ENCODE measurements at places on chromosomes 12 and 14.

DNA sequence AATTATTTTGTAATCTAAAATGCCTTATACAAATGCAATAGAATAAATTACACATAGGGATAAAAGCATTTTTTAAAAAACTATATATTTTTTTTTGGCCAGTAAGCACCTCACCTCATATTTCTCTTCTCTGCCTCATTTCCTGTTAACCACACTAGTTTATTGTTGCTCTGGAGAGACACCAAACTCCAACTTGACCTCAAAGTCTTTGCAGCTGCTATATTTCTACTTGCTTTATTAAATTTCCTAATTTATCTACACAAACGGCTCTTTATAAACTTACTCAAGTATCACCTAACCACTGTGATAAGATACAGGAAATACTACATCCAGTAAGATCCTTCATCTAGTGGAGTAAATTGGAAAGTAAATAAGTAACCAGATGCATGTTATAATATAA is 622.3 kb downstream of the C12orf50 start:
- no peak for DNase-seq

DNA sequence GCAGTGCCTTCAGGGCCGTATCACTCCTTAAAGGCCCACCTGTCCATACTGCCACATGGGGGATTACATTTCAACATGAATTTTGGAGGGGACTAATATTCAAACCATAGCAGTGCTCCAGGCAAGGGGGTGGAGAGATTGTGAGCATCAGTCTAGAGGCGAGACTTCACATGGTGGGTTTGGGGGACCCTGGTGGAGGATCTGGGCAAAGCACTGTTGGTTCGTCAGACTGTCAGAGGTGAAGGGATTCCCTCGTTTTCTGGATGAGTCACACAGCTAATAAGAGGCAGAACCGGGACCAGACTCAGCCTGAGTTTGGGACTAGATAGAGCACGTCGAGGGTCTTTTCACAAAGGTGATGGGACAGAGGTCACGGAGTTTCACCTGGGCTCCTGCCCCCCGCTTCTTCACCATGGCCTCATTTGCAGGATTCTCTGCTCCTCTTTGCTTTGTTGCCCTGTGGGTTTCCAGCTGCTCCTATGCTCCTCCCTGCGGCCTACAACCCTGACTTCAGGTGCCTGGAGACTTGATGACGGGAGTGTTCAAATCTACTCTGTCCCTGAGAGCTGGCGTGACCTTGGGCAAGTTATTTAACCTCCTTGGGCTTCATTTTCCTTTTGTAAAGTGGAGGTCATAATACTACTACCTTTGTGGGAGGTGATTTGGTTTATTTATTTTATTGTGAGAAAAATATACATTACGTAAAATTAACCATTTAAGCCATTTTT is 41.5 kb downstream of the TEAD4 start:
- DNase-seq: no peak

DNA sequence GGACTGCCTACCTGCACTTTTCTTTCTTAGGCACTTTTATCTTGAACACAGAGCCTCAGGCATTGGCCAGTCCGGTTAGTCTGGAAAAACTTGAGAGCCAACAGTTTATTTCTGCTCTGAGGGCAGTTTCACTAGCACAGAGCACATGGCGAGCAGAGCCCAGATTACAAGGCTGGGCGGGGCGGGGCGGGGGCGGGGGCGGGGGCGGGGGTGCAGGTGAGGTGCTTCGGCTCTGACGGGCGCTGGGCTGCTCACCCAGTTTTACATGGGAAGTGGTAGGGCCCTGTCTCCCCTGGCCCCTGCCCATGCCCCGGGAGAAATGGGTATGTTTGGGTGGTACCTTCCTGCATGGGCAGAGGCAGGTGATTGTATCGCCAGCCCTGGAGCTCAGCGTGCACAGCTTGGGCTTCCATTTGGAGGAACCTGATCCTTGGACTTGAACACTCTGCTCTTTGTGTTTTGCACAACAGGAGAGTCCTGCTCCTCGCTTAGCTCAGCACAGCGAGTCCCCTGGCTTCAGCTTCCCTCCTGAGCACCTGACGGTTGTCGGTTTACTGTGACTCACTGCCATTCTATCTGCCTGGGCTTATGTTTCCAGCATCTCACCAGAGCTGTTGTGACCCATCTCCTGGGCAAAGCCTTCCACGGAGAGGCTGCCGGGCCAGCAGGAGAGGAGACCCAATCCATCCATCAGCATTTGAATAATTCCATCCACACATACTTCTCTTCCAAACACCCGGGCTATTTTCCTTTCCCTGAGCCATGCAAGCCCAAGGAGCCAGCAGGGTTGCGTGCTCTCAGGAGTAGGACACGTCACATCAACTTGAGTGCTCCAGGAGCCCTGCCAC is 108.5 kb downstream of the ARF6 start:
- peak; percentile 78 for DNase-seq

DNA sequence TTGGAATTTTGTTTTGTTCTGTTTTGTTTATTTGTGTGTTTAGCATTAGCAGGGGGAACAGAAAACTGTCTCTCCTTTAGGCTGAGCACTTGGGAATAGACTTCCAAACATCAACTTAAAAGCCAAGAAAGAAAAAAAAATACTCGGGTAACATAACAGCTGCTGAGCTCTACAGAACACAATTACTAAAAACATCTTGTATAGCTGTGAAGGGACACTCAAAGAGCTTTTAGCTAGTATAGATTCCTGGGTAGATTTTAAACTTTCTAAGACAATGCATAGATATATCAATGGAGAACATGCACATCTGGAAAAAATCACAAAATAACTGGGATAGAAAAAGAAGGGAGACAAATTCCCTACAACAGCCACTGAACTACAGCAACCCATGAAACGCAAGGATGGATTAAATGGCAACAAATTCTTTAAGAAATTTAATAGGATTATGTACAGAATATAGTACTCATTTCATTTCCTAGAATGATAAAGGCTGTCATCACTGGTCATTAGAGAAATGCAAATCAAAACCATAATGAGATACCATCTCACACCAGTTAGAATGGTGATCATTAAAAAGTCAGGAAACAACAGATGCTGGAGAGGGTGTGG is 174.3 kb upstream of the KRR1 start:
- DNase-seq: no peak

- DNase-seq: no peak
These were observed 100.1 kb downstream of the CRADD start for GRCh38 chr12:93777254-93777653.

All from stimulated activated CD4-positive, alpha-beta T cell treated with anti-CD3 and anti-CD28 coated beads, Interleukin-15, amount 100 ng/mL, for 24 hours (primary cell).